ENCODE measurements at places on chromosomes 4 and X.

DNA sequence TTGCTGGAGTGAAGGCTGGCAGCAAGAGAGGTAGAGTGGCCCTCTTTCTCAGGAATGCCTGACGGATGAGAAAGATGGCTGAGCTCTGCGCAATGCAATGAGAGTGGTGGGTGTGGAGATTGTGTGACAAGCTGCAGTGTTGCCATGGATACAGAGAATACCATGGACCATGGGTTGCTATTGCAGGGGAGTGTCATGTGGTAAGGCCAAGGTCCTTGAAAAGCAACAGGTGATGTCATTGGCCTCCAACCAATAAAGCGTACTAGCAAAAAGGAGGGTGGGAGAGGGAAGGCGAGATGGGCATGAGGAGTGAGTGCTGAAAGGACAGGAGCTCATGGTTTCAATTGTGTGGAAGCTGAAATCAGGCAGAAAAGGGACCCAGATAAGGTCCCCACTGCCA lies 1.8 kb downstream of the PNMA5 start:
- DNase-seq: no peak

GRCh38 chr4:137794764-137795254 lies 262.5 kb upstream of the PCDH18 start:
- DNase-seq: no peak

DNA sequence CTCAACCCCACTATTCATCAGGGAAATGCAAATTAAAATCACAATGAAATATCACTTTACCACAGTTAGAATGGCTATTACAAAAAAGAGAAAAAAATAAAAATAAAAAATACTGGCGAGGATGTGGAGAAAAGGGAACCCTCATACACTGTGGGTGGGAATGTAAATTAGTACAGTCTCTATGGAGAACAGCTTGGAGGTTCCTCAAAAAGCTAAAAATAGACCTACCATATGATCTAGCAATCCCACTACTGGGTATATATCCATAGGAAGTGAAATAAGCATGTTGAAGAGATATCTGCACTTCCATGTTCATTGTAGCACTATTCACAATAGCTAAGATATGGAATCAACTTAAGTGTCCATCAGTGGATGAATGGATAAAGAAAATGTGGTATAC lies 50.5 kb upstream of the PAGE1 start:
- no peak for DNase-seq

DNA sequence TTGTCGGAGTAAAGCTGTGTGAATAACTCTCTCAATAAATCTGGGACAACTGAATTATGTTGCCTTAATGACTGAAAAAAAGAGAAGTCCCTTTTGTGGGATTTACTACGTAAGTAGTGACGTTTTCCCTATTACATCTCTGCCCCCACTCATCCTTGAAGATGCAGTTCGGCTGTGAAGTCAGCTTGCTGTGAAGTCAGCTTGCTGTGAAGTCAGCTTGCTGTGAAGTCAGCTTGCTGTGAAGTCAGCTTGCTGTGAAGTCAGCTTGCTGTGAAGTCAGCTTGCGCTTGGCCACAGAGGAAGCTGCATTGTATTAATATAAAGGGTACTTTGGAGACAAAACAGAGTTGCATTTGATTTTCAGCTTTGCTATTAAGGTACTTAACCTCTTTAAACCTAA lies 8.0 kb upstream of the VAMP7 start:
- no peak for DNase-seq

- no peak for DNase-seq
Measured at GRCh38 chr4:153223930-153224329, 19.7 kb downstream of the TRIM2 start.

All from GF-D8 (cell line).